ENCODE measurements at places on chromosomes 1 and 21. TPM values are rescaled to one million over a fixed set of nuclear protein-coding genes. Genes with fewer than 3 reads are reported as not detected.

Gene CD34
- 69.6 TPM for total RNA-seq

Gene ATAD3C
- total RNA-seq: 2.8 TPM

Gene CDC42BPA
- 35.1 TPM for total RNA-seq

Gene TOMM40L
- total RNA-seq: 39.3 TPM

Gene TFF3
- total RNA-seq: 2.9 TPM

Gene SPRR5
- not detected for total RNA-seq

Gene PSMB4
- total RNA-seq: 186 TPM

Gene PRAMEF7
- total RNA-seq: not detected

Gene RGS4
- 3.2 TPM for total RNA-seq

Gene CLCA4
- 0.27 TPM for total RNA-seq

Gene MMEL1
- 0.82 TPM for total RNA-seq

- no peak for DNase-seq
These were observed 9.6 kb downstream of the TMCO1 start for GRCh38 chr1:165759095-165759494.

GRCh38 chr1:110176299-110176956 lies 26.1 kb downstream of the SLC6A17 start:
- peak; percentile 59 for DNase-seq

DNA sequence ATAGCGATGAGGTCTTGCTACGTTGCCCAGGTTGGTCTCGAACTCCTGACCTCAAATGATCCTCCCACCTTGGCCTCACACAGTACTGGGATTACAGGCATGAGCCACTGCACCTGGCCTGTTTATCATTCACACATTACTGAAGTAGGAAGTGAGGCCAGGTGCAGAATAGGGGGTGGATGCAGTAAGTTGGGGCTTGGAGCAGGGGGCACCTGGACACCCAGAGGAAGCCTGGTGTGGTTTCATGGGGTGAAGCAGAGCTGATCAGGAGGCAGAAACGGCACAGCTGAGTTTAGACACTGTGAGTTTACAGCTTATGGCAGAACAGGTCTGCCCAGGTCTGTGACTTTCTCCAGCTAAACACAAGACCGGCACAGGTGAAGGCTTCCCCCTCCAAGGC lies 4.9 kb downstream of the CDA start:
- no peak for DNase-seq

DNA sequence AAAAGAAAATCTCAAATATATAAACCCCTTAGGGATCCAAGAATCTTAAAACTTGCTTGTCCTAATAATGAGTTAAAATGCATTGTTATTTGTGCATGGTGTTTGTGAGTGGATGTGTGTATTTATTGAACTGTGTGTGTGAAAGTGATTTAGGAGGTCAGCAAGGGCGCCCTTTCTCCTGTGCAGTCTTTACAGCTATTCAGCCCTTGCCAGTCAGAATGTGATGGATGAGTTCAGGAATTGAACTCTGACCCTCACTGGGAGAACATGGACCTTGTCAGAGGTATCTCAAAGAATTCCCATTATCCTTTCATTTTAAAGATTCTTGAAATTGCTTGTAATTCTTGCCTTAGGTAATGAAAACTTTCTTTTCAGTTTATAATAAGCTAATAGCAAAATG lies 493.0 kb upstream of the ADGRL4 start:
- no peak for DNase-seq

DNA sequence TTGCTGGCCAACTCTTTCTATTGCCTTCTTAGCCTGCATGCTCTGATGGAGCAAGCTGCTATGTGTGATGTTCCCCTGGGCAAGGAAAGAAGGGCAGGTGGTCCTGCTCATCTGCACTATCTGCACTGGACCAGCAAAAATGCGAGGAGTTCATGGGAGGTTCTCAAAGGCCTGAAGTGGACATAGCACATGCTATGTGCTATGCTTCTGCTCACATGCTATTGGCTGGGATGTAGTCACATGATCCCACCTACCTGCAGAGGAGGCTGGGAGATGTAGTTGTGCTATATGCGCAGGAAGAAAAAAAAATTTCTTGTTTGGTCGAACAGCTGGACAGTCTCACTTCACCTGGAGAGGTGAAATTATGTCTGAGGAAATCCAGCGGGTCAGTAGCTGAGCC lies 587.7 kb downstream of the MATN1 start:
- no peak for DNase-seq

DNA sequence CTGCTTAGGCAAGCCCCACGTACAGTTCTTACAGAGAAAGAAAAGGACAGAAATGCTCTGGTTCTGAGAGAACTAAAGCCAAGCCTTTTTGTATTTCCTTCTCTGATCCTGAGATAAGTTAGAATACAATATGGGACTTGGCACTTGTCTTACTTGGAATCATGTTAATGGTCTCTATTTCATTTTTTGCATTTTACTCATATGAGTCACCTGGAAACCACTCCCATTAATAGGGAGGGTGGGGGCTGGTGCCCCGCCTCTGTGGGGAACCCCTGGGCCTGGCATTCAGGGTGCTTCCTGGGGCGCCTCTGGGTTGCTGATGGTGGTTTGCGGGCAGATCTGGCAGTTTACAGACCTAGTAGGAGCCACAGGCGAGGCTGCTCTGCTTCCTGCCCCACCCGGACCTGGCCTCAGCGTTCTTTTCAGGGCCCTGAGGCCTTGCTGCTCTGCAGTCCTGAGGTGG lies 26.7 kb downstream of the TSPAN2 start:
- peak; percentile 42 for DNase-seq

DNA sequence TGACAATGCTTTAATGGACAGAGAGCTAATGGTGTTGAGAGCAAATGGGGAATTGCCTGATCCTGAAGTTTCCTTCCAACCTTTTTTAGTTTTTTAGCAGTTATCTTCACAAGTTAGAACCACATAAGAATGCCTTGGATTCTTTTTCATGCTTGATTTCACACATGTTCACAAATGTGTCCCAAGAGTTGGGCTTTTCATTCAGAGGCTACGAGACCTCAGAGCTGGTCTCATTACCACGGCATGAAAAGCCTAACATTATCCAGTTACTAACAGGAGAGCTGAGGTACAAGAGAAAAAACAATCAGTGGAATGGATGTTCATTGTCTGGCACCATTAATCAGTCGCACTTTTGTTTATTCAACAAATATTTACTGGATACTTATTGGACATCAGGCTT lies 340.6 kb downstream of the ZNF326 start:
- no peak for DNase-seq

GRCh38 chr21:37665230-37666024 lies 250.8 kb downstream of the KCNJ6 start:
- DNase-seq: no peak

- no peak for DNase-seq
These were observed 56.3 kb downstream of the KCNAB2 start for GRCh38 chr1:6101826-6102531.

- no peak for DNase-seq
These were observed 39.9 kb upstream of the CSF3R start for GRCh38 chr1:36522461-36523229.

DNA sequence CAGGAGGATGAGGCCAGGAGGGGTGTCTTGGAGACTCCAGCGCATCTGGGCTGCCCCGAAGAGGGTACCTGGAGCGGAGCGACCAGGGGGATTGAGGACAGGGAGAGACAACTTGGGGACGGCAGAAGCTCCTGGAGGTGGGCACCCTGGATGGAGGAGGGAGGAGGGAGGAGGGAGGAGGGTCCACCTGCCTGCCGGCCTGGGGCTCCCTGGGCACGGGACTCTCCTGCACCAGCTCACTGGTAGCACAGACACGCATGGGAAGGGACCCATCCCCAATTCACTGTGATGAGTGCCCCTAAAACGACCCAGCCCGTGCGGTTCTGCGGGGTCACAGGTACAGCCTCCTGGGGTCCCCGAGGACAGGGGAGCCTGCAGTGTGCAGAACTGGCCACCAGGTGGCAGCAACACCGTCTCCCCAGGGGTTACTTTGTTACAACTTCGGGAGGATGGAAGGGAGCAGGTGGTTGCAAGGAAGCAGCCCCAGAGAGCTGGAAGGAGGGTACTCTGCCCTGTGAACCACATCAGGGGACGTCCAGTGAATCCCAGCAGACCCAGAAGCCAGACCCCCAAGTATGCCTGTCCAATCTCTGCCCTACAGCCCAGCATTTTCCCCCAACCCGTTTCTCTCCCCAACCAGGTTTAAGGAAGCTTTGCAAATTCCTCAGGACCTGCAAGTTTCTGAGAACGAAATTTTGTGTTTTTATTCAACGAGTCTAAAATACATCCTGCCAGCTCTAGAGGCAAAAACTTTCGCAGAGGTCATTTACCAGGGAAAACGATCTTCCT lies 482.4 kb downstream of the NPHP4 start:
- DNase-seq: peak; percentile 57

GRCh38 chr1:178133239-178133989 lies 39.5 kb downstream of the RASAL2 start:
- DNase-seq: no peak

DNA sequence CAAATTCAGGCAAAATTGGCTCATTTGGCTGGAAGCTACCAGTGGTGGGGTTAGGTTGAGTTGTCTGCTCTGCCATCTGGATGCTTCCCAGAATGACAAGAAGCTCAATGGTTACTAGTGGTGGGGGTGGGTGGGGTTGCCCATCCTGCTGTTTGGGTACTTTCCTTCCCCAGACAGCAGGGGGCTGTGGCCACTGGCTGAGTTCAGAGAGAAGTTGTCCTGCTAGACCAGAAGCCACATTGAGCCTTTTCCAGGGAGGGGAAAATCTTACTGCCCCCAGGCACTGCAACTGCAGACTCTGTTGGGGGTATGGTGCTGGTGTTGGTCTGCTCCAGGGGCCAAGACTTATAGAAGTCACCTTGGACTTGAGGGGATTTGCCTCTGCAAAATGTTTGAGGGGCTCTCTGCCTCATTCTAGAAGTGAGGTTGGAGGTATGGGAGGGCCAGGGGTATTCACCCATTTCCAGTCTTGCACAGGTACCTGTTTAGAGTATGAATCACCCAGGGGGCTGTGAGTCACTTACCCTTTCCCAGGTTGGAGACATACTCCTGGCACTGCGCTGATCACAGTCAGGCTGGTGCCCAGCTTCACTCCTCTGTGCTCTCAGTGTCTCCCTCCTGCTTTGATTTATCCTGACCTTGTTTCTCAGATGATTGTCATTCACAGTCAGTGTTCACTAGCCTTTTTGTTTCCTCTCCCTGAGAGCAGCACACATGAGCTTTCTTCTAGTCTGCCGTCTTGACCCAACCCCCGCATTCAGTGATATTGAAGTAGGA lies 89.1 kb upstream of the NEGR1 start:
- no peak for DNase-seq

DNA sequence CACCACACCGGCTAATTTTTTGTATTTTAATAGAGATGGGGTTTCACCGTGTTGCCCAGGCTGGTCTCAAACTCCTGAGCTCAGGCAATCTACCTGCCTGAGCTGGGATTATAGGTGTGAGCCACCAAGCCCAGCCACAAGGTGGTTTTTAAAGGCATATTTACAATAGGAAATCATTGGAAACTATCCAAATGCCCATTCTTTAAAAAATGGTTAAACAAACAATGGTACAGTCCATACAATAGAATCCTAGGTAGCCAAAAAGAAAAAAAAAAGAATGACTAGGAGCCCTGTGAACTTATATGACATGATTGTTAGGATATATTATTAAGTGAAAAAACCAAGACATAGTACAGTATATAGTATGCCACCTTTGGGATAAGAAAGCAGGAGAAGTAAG lies 5.3 kb downstream of the ATP2B4 start:
- no peak for DNase-seq

DNA sequence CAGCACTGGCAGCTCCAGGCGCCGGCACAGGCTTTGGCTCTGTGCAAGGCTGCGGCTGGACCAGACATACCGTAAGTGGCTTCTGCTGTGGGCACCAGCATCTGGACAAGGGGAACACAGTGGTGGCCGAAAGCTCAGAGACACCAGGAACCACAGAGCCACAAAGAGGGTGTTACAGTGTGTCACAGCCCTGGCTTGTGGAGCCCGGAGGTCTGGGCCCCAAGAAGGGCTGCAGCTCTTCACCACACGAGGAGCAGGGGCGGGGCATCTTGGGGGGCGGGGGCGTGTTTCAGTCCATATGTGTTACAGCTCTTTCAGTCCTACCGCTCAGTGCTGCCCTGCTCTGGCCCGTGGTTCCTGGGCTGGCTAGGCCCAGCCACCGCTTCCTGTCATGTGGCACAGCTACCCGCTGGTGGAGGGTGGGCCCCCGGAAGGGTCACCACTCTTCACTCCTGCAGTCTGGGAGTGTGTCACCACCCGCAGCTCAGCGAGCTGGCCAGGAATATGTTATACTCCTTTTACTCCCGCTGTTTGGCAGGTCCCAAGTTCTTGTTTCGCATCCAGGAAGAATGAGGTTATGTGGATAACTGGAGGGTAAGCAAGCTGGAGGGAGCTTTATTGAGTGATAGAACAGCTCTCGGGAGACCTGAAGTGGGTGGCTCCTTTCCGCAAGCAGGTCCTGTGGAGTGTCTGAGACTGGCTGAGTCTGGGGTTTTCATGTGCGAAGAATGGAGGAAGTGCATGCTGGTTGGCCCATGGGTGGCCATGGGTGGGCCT lies 3.3 kb upstream of the LSM10 start:
- peak; percentile 73 for DNase-seq

- DNase-seq: no peak
These were observed 95.0 kb downstream of the BEND5 start for GRCh38 chr1:48681476-48682305.

- no peak for DNase-seq
These were observed 4.9 kb downstream of the DNTTIP2 start for GRCh38 chr1:93874025-93874651.

DNA sequence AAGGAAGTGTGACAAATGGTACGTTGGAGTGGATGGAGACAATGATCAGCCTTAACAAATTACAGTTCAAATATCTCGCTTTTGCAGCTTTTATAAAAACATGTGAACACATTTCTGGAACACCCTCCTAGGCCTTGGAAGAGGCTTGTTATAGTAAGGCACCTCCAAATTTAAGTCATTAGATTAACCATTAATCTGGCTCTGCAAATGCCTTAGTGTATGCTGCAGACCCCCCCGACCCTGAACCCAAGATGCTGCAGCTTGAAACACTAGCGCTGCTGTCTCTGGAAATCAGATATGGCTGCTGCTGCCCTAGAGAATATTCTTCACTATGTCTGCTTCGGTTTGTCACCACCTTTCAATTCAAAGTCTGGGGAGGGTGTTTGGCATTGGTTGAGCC lies 196.4 kb downstream of the MIS18A start:
- no peak for DNase-seq

- DNase-seq: no peak
These were observed 31.8 kb downstream of the USP25 start for GRCh38 chr21:15761507-15762100.

- DNase-seq: no peak
These were observed 283.5 kb downstream of the C1orf94 start for GRCh38 chr1:34460193-34460592.

GRCh38 chr1:85358702-85359438 lies 82.4 kb upstream of the BCL10 start:
- no peak for DNase-seq

DNA sequence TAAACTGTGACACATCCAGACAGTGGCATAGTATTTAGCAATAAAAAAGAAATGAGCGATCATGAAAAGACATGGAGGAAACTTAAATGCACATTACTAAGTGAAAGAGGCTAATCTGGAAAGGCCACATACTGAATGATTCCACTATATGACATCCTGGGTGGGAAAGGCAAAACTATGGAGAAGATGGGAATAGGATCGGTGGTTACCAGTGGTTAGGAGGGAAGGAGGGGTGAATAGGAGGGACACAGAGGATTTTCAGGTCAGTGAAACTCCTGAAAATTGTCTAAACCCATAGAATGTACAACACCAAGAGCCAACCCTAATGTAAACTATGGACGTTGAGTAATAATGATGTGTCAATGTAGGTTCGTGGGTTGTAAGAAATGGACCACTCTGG lies 13.8 kb downstream of the AGT start:
- DNase-seq: no peak

- peak; percentile 63 for DNase-seq
These were observed 12.3 kb downstream of the PHLDA3 start for GRCh38 chr1:201456499-201457309.

All from left ventricle myocardium inferior (tissue), 1 donor.